ENCODE measurements at places on chromosomes 3 and 15. TPM values are rescaled to one million over a fixed set of nuclear protein-coding genes. Genes with fewer than 3 reads are reported as not detected.

The PHLDB2 gene
- 12.5 TPM for total RNA-seq

The C3orf80 gene
- total RNA-seq, result 1.8 TPM

The SELENOT gene
- 94.0 TPM for total RNA-seq

The CHRM5 gene
- total RNA-seq, result not detected

The NAA50 gene
- 102 TPM for total RNA-seq

The UROC1 gene
- total RNA-seq, result not detected

The CACNA2D3 gene
- total RNA-seq, result 0.07 TPM
